Placental pericyte (primary cell): ENCODE measurements at places on chromosomes 7 and 10. TPM values are rescaled to one million over a fixed set of nuclear protein-coding genes. Genes with fewer than 3 reads are reported as not detected.

CFTR gene
- total RNA-seq, result not detected in 2 replicates

STK31 gene
- not detected in 2 replicates for total RNA-seq

SLC26A5 gene
- not detected in 2 replicates for total RNA-seq

IL15RA gene
- 10.7 and 11.2 TPM in 2 replicates for total RNA-seq

IGFBP3 gene
- total RNA-seq, result 13.5 and 1,012 TPM in 2 replicates

JCAD gene
- total RNA-seq, result 7.7 and 10.2 TPM in 2 replicates

CD36 gene
- 1.4 and 8.8 TPM in 2 replicates for total RNA-seq

TUBB8 gene
- total RNA-seq, result not detected in 2 replicates
